ENCODE measurements at places on chromosomes 5 and 9.

DNA sequence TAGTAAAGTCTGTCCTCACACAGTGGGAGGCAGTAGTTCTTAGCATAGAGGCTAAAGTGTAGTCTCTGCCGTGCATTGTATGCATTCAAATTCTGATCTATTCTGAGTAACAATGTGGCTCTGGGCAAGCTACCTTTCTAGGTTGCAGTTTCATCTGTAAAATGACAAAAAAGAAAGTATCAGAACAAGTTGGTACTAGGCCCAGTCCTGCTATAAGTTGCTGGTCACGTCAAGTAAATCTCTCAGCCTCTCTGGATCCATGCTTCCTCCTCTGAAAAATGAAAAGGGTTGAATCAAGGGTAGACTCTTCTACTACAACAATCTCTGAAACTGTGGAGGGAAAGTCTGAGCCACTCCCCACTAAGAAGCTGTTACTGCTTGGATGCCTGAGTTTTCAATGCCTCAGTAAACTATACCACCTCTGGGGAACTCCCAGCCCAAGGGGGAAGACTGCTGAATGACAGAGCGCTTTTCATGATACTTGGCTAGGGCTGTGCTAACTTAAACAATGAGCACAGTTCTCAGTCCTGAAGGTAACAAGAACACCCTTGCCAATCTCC lies 34.5 kb upstream of the SPARC start:
- no peak for DNase-seq

GRCh38 chr5:167993771-167994170 lies 297.7 kb upstream of the WWC1 start:
- DNase-seq = no peak

DNA sequence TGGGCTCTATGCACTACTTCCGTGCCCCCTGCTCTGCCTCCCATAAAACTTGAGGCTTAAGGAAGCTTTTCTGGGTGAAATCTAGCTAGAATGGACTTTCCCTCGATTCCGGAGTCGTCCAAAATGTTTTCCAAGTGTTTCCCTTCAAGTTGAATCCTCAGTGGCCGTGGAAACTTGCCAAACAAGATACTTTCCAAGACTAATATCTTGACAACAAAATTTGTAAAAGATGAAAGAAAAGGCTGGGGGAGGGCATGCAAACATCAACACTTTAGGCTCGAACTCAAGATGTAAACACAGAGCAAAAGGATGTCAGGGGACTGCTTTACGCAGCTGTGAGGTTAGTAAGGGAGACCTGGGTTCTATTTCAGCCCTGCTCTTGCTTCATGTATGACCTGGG lies 482.8 kb upstream of the KLF4 start:
- no peak for DNase-seq

- DNase-seq = no peak
Measured at GRCh38 chr5:56288873-56289601, 55.9 kb upstream of the ANKRD55 start.

DNA sequence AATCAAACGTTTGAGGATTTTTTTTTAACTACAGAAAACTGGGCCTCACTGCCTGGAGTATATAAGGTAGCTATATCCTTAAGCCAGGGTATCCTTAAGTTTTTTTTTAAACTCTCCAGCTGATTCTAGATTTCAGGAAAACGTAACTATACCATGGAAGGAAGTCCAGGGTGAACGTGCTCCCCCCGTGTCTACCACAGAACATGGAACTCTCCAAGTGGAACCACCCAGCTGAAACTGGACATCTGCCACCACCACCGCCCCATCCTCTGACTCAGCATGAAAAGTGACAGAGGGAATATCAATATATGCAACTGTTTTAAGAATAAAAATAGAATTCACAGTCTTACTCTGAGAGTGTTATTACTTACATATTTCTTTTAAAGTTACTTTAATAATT lies 61.3 kb downstream of the DROSHA start:
- no peak for DNase-seq

GRCh38 chr9:130359819-130360218 lies 84.9 kb upstream of the ASS1 start:
- DNase-seq = no peak

DNA sequence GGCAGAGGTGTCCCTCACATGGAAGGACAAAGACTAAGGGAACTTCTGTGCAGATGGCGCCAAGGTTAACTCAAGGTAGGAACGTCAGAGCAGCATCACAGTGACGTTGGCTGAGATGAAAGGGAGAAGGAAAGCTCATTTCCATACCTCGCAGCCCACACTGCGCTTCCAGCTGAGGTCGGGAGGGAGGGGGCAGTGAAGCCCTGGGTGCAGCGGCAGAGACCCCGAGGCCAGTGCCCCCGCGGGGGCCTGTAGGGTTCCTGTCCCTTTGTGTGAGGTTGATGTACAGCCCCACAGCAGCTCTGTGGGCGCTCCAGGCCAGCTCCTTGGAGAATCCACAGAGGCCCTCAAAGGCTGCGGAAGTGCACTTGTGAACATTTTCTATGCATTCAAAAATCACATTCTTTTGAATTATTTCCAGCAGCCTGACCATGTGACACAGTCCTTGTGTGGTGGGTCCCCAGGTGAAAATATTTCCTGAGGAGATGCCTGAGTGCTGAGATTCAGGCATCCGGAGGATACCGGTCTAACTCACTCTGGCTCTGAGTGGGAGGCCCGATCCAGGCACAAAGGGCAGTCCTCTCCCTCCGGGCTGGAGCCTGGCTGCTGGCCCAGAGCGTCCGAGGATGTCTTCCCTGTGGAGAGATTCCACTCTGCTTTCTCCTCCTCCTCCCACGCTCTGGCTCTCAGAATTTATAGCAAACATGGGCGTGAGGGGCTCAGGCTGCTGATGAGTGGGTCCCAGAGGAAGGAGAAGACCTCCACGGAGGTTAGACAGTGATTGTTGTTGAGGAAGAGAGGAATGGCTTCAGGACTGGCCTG lies 150.7 kb downstream of the ICE1 start:
- no peak for DNase-seq

- peak; percentile 9 for DNase-seq
Measured at GRCh38 chr5:115661101-115661500, 35.3 kb upstream of the TMED7 start.

- no peak for DNase-seq
Measured at GRCh38 chr5:67493676-67494075, 297.1 kb upstream of the CD180 start.

DNA sequence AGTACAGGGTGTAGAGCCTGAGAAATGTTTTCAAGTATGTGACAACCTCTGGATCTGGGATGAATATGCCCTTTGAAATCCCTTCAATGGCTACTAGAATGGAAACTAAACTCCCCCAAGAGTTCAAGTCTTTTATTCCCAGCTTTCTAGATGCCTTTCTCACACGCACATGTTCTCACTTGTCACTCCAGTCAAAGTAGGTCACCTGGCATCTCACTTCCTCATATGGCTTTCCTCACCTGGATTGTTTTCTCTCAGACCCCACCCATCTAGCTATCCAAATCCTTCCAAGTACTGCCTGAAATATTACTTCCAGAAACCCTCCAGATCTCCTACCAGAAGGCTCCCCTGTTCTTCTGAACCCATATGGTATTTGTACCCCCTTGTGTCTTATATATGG lies 615.4 kb upstream of the KLF4 start:
- no peak for DNase-seq

DNA sequence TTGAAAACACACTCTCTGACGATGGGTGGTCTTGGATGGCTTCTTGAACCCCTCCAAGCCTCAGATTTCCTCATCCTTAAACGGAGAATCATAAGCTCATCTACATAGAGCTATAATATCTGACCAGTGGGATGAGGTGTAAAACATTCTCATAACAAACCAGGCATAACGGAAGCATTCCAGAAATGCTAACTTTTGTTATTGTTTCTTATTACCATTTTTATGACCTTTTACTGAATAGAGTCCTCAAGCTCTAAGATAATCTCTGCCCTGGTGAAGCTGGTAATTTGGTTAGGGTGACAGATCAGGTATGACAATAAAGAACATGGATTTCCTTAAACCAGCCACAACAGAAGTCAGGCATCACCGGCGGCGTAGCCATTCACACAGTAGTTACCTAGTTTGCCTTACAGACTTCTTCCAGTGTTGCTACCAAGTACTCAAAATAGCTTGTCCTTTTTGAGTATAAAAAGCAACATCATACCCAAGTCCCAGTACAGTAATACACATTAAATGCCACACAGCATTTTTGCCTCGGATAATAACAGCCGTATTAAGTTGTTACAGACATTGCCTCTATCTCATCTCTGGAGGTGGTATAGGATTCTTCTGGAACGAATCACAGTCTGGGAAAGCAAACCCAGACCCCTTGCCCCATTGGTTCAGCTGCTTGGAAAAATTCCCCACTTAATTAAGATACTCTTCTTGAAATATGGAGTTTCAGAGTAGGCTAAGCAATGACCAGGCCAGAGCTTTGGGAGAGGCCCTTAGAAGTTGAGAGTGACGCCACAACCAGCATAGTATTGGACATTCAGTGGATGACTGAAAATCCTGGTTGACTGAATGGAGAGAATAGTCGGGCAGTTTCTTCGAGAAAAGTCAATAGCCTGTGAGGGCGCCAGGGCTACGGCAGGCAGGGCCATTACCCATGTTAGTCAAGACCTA lies 252.5 kb downstream of the SLIT3 start:
- DNase-seq = no peak

- DNase-seq = no peak
Measured at GRCh38 chr5:101520417-101520816, 617.3 kb upstream of the ST8SIA4 start.

- DNase-seq = no peak
Measured at GRCh38 chr5:172002310-172002709, 4.1 kb downstream of the FBXW11 start.

DNA sequence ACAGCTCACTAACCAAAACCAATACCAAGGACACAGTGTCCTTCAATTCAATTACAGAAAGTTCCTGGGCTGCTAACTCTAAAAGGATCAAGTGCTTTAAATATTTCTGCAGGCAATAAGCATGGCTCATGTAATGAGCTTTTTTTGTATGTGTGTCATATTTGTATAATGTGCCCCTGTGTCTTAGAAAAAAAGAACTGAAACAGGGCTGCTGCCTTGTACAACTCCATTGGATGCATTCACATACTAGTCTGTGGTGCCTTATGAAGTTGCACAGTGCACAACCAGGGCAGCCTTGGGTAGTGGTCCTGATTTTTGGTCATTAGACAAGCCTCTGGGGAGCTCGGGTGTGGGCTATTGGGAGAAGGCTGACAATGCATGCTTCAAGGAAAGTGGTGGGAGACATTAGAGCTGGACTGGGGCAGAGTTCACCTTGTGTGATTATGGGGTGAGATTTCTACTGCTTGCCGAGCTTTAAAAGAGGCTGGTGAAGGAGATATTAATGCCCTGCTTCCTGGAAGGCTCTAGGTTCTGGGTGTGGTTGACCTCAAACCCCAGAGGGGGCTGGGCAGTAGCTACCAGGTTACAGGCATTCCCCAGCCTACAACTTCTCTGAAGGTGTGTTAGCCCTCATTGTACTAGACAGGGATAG lies 3.6 kb upstream of the CPEB4 start:
- no peak for DNase-seq

GRCh38 chr5:145855763-145856267 lies 17.0 kb downstream of the GRXCR2 start:
- no peak for DNase-seq

DNA sequence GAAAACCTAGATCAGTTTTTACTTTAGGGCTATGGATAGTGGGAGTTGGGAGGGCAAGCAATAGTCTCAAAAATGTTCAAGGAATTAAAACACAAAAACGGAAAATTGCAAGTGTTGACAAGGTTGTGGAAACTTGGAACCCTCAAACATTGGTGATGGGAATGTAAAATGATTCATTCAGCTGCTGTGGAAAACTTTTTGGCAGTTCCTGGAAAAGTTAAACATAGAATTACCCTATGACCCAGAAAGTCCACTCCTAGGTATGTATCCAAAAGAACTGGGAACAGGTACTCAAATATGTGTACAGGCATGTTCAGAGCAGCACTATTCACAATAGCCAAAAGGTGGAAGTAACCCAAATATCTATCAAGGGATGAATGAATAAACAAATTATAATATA lies 1.2 kb upstream of the MSANTD3 start:
- no peak for DNase-seq

DNA sequence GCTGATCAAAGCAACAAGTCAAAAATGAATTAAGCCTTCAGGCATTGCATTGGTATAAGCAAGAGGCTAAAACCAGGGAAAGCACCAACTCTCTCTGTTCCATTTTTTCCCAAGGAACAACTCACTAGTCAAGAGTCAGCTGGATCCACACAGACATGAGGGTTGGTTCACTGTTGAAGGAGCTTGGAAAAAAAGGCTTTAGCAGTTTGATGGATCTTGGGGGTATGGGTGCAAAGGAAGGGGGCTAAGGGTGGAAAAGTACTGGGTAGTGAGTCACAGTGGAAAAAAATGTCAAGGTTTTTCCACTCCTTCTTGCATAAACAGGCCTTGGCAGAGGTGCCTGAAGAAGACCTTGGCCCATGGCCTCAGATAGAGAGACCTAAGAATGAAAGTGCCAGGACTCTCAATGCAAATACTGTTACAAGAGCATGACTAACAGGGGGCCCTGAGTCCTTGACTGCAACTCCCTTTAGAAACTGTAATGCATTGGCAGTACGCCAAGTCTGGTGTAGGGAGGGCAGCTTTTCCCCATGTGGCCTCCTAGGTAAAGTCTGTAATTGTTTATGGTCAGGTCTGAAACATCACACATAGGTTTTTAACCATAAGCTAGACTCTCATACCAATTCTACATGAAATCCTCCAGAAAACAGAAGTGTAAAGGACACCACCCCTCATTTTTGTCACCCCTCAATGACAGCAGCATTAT lies 23.7 kb downstream of the ACTL7A start:
- DNase-seq = peak; percentile 50

DNA sequence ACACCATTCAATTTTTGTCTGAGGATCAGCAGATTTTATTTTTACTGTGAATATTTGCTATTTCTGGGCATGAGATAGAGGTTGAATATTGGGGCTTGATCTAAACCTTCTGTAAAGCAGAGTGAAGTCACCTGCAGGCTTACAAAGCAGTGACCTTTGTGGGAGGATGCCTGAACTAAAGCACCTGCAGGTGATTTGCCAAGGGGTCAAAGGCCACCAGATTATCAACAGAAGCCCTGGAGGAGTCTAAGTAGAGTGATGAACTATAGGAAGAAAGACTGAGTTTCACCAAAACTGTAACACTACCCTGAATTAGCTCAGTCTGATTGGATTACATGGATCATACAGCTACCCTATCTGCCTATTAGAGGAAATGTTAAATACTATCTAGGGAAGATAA lies 144.3 kb upstream of the PRLR start:
- DNase-seq = no peak

GRCh38 chr9:26956860-26957233 lies 635 bp downstream of the IFT74 start:
- no peak for DNase-seq

- DNase-seq = no peak
Measured at GRCh38 chr9:107064378-107064777, 201.4 kb downstream of the ZNF462 start.

DNA sequence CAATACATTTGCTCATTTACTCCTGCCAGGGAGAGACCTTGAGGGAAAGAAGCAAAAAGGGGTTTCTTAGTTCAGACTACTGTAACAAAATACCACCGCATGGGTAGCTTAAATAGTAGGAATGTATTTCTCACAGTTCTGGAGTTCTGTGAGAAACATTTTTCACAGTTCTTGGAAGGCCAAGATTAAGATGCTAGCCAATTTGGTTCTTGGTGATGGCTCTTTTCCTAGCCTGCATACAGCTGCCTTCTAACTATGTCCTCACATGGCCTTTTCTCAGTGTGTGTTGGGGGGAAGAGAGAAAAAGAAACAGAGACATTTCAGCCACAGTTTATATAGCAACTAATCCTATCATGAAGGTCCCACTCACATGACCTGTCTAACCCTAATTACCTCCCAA lies 1644.7 kb upstream of the C9orf72 start:
- no peak for DNase-seq

Data from astrocyte of the cerebellum (primary cell).